ENCODE measurements at places on chromosomes 5 and 9.

GRCh38 chr5:1594357-1595106, 70.8 kb upstream of the LPCAT1 start:
- peak overlapping the region; percentile 65 for H3K4me3 ChIP-seq
- peak; percentile 34 for DNase-seq
- H3K27me3 ChIP-seq: no peaks in the 10 kb centered on the region
- H3K36me3 ChIP-seq: no peaks in the 10 kb centered on the region

GRCh38 chr9:92177591-92177990, 62.4 kb upstream of the SPTLC1 start:
- no peaks in the 10 kb centered on the region for H3K27me3 ChIP-seq
- no peak overlapping the region for H3K4me3 ChIP-seq
- no peak for DNase-seq
- no peak overlapping the region for H3K27ac ChIP-seq
- H3K36me3 ChIP-seq: no peaks in the 10 kb centered on the region
- H3K4me1 ChIP-seq: no peaks in the 10 kb centered on the region

DNA sequence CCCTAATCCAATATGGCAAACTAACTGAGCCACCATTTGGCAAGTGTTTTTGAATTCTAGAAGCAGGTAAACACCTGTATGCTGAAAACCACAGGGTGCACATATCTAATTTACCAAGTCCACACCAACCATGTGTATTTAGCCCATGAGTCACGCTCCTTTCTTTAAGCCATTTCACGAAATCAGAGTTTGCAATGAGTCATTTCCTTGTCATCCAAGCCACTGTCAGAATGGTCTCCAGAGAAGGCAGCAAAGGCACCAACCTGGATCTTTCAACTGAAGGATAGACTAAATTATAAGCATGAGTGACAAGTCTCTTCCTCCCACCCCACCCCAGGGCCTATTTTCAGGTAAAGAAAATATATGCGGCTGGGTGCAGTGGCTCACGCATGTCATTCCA, 110.0 kb downstream of the PAX5 start:
- H3K4me3 ChIP-seq: no peak overlapping the region
- peaks cover 5% of the 10 kb centered on the region for H3K27me3 ChIP-seq
- no peaks in the 10 kb centered on the region for H3K36me3 ChIP-seq
- no peaks in the 10 kb centered on the region for H3K4me1 ChIP-seq
- H3K27ac ChIP-seq: no peak overlapping the region

DNA sequence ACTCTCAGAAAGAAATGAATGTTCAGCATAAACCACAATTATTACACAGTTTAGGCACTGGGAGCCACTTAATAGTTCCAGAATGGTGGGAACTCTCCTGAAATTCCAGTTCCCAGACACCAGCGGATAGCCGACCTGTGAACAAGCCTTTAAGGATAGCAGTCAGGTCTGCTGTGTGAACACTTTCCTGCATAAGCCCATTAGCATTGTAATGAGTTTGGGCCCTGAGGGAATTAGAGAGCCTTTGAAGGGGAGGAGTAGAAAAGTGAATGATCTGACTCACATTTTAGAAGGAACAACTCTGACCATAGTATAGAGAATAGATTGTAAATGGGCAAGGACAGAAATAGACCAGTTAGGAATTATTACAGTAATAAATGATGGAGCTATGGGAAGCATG, 189.1 kb downstream of the ADGRV1 start:
- no peak overlapping the region for H3K4me3 ChIP-seq
- DNase-seq: no peak
- no peaks in the 10 kb centered on the region for H3K4me1 ChIP-seq
- no peaks in the 10 kb centered on the region for H3K36me3 ChIP-seq
- no peak overlapping the region for H3K27ac ChIP-seq

DNA sequence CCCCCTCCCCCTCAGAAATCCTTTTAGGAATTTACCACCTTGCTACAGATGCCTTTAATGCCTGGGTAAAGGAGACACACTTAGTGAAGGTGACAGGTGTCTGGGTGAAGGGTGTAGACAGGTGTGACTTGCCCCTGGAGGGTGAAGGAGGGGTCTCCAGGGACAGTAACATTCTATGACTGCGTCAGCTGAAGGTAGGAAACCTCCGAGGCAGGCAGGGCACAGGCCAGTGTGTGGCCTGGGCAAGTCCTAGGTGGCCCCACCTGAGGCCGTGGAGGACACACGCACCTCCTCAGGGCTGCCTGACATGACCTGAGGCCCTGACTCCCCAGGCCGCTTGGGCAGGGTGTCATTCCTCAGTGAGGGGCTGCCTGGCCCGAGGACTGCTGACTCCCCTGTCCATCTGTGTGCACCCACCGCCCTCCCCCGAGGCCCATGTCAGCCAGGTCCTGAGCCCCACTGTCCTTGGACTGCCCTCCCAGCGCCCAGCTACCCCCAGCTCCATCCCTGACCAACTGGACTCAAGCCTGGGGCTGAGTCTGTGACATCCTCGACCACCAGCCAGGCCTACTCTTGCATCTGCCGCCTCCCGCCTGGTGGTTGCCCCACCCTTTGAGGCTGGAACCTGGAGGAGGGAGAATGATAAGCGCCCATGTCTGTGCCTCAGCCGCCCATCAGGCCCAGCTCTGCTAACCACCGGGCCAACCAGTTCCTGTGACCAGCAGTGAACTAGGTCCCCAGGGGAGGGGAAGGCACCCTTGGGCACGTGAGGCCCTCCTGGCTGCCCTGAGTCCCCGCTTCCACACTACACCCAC, 18.4 kb downstream of the CARD19 start:
- peaks cover 53% of the 10 kb centered on the region for H3K36me3 ChIP-seq
- peaks cover 13% of the 10 kb centered on the region for H3K4me1 ChIP-seq
- DNase-seq: peak; percentile 16
- no peak overlapping the region for H3K27ac ChIP-seq
- no peaks in the 10 kb centered on the region for H3K27me3 ChIP-seq

DNA sequence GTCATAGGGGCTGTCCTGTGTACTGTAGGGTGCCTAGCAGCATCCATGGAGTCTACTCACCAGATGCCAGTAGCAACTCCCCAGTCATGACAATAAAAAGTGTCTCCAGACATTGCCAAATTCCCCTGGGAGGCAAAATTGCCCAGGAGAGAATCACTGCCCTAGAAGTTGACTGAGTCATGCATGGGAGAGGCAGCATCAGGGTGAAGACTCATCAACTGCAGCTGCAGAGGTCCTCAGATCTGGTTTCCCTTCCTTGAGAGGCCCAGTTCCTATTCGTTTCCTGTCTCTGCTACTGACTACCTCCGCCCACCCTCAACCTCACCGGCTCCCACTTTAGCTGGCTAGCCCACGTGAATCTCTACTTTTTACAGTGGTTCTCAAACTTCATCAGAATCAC, 88.6 kb upstream of the AGXT2 start:
- H3K27me3 ChIP-seq: no peaks in the 10 kb centered on the region
- no peak for DNase-seq
- no peaks in the 10 kb centered on the region for H3K4me1 ChIP-seq

DNA sequence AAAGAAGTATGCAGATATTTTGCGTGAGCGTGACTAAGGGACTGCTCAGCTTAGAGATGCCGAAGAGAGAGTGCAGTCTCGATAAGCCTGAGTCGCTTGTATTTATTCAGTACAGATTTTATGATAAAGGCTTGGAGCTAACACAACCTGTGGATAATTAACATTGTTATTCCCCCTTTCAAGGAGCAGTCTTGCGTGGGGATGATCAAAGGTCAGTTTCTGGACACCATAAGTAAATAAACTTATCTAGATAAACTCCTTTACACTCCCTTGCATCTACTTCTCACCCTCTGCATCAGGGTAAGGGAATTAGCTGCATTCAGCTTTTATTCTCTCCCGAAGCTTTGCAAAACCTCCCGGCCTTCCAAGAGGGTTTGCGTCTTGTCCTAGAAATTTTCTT, 357.8 kb upstream of the ST8SIA4 start:
- no peak overlapping the region for H3K27ac ChIP-seq
- no peaks in the 10 kb centered on the region for H3K36me3 ChIP-seq
- H3K4me3 ChIP-seq: no peak overlapping the region
- H3K27me3 ChIP-seq: no peaks in the 10 kb centered on the region
- no peaks in the 10 kb centered on the region for H3K4me1 ChIP-seq

GRCh38 chr9:11962327-11962726, 730.9 kb upstream of the TYRP1 start:
- no peak overlapping the region for H3K4me3 ChIP-seq
- H3K27me3 ChIP-seq: no peaks in the 10 kb centered on the region
- H3K4me1 ChIP-seq: no peaks in the 10 kb centered on the region
- H3K36me3 ChIP-seq: no peaks in the 10 kb centered on the region
- no peak overlapping the region for H3K27ac ChIP-seq

- H3K4me1 ChIP-seq: no peaks in the 10 kb centered on the region
- DNase-seq: no peak
- no peak overlapping the region for H3K27ac ChIP-seq
- H3K36me3 ChIP-seq: no peaks in the 10 kb centered on the region
- no peak overlapping the region for H3K4me3 ChIP-seq
Measured at GRCh38 chr9:124602632-124603031, 95.4 kb upstream of the NR5A1 start.

GRCh38 chr5:60821488-60822284, 22.4 kb downstream of the ELOVL7 start:
- no peaks in the 10 kb centered on the region for H3K36me3 ChIP-seq
- H3K4me1 ChIP-seq: no peaks in the 10 kb centered on the region
- H3K27ac ChIP-seq: no peak overlapping the region
- no peaks in the 10 kb centered on the region for H3K27me3 ChIP-seq
- no peak overlapping the region for H3K4me3 ChIP-seq
- DNase-seq: no peak

GRCh38 chr5:100791391-100791790, 111.7 kb downstream of the ST8SIA4 start:
- no peak overlapping the region for H3K4me3 ChIP-seq
- DNase-seq: no peak
- H3K36me3 ChIP-seq: no peaks in the 10 kb centered on the region
- no peaks in the 10 kb centered on the region for H3K27me3 ChIP-seq

- no peaks in the 10 kb centered on the region for H3K27me3 ChIP-seq
- DNase-seq: no peak
- H3K27ac ChIP-seq: no peak overlapping the region
- peaks cover 54% of the 10 kb centered on the region for H3K36me3 ChIP-seq
- no peaks in the 10 kb centered on the region for H3K4me1 ChIP-seq
- H3K4me3 ChIP-seq: no peak overlapping the region
Measured at GRCh38 chr5:257148-257547, 14.3 kb upstream of the PDCD6 start.

DNA sequence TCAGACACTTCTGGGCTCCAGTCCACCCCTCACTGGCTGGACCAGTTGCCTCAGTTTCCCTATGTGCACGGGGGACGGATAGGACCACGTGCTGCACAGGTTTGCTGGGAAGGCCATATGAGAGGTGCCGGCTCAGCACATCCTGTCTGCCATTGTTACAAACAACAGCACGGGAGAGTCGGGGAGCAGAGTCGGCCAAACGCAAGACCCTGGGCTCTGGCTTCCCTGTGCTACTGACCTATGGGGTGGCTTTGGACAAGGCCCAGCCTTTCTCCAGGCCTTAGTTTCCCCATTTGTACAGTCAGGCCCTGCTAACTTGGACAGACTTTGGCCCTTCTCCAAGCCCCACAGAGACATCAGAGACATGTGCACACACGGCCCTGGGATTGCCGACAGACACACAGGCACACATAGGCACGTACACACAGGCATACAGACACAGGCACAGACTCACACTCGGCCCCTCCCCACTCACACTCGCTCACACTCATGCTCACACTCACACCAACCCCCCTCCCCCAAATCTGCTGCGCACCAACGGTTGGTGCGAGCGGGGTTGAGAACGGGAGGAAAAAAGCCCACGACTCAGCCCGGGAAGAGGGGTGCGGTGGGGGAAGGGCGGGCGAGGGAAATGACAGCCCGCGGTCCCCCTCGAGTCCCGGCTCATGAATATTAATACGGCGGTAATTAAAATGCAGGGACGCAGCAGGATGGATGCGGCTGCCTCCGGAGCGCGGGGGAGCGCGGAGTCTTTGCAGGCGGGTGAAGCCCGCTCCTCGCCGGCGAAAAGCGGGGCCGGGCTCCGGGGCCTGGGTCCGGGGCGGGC, 133.0 kb downstream of the C9orf50 start:
- no peaks in the 10 kb centered on the region for H3K36me3 ChIP-seq
- peaks cover 97% of the 10 kb centered on the region for H3K4me1 ChIP-seq
- H3K27me3 ChIP-seq: no peaks in the 10 kb centered on the region
- DNase-seq: peak; percentile 88

GRCh38 chr5:151222054-151222789, 1.7 kb downstream of the CCDC69 start:
- H3K27ac ChIP-seq: peak overlapping the region; percentile 83
- no peak for DNase-seq
- H3K36me3 ChIP-seq: no peaks in the 10 kb centered on the region
- H3K4me3 ChIP-seq: peak overlapping the region; percentile 77
- peaks cover 45% of the 10 kb centered on the region for H3K4me1 ChIP-seq
- H3K27me3 ChIP-seq: no peaks in the 10 kb centered on the region

- H3K27me3 ChIP-seq: peaks cover 98% of the 10 kb centered on the region
- H3K36me3 ChIP-seq: no peaks in the 10 kb centered on the region
- H3K4me1 ChIP-seq: no peaks in the 10 kb centered on the region
Measured at GRCh38 chr5:1009359-1010180, 968 bp downstream of the NKD2 start.

DNA sequence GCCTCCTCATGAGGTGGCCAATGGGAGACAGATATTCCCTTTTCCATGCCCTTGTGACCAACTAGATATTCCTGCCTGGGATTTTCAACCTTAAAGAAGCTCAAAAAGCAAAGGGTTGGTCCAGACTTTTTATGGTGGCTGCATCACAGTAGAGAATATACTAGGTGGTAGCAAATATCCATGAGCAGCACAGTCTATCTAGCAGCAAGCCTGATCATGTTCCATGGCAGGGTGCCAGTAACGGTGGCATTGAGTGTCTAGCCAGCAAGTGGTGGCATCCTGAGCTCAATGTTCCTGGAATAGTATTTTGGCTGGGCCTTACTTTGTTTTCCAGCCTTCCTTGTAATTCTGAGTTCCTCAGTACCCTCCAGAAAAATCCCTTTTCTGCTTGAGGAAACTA, 25.8 kb downstream of the CDC25C start:
- no peaks in the 10 kb centered on the region for H3K36me3 ChIP-seq
- H3K27ac ChIP-seq: no peak overlapping the region
- no peaks in the 10 kb centered on the region for H3K4me1 ChIP-seq
- H3K27me3 ChIP-seq: no peaks in the 10 kb centered on the region
- no peak overlapping the region for H3K4me3 ChIP-seq
- peak; percentile 40 for DNase-seq

DNA sequence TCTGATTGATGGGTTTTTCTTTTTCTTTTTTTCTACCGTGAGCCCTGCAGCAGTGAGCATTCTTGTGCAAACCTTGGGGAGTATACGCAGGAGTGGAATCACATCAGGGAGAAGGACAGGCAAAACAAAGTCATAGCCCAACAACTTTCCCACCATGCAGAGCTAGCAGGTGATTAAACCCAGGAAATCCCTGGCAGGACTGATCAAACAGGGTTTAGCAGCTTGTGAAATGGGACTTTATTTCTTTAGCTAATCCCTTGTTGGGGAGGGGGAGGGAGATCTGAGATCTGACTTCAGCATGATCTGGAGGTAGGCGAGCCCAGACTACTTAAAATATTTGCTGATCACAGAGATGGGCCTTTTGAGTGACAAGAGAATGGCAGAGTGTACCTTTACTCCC, 162.0 kb upstream of the GLRA1 start:
- no peak overlapping the region for H3K27ac ChIP-seq
- H3K36me3 ChIP-seq: no peaks in the 10 kb centered on the region
- no peak overlapping the region for H3K4me3 ChIP-seq
- DNase-seq: no peak
- no peaks in the 10 kb centered on the region for H3K4me1 ChIP-seq
- H3K27me3 ChIP-seq: no peaks in the 10 kb centered on the region

GRCh38 chr9:120434532-120434931, 145.4 kb downstream of the CDK5RAP2 start:
- no peak overlapping the region for H3K27ac ChIP-seq
- peaks cover 8% of the 10 kb centered on the region for H3K4me1 ChIP-seq
- peak; percentile 81 for DNase-seq
- peaks cover 18% of the 10 kb centered on the region for H3K36me3 ChIP-seq
- H3K4me3 ChIP-seq: no peak overlapping the region

- H3K27ac ChIP-seq: peak overlapping the region; percentile 69
- H3K27me3 ChIP-seq: no peaks in the 10 kb centered on the region
- no peak for DNase-seq
- H3K4me1 ChIP-seq: peaks cover 100% of the 10 kb centered on the region
Measured at GRCh38 chr9:70403618-70404025, 10.8 kb downstream of the KLF9 start.

Data from tibial artery (tissue), 4 donors.